ENCODE measurements at places on chromosomes 12 and 14. TPM values are rescaled to one million over a fixed set of nuclear protein-coding genes. Genes with fewer than 3 reads are reported as not detected.

The TMEM121 gene
- total RNA-seq: 4.2 TPM

The STAT2 gene
- 239 TPM for total RNA-seq

The DTX1 gene
- total RNA-seq: 0.66 TPM

The C12orf57 gene
- 126 TPM for total RNA-seq

The KRT5 gene
- not detected for total RNA-seq

The RILPL2 gene
- total RNA-seq: 7.6 TPM

The HELB gene
- total RNA-seq: 58.0 TPM

The SLC5A8 gene
- not detected for total RNA-seq

The KRT2 gene
- total RNA-seq: 0.20 TPM

The E2F7 gene
- total RNA-seq: 16.1 TPM

The NOVA1 gene
- total RNA-seq: 0.39 TPM

The CIROP gene
- not detected for total RNA-seq

The PAH gene
- total RNA-seq: not detected

The EPYC gene
- not detected for total RNA-seq

The TAS2R50 gene
- total RNA-seq: 1.8 TPM

The SMCO2 gene
- total RNA-seq: 1.4 TPM

The TAS2R8 gene
- not detected for total RNA-seq

The MARCHF9 gene
- 24.8 TPM for total RNA-seq

The PIP4K2C gene
- total RNA-seq: 26.3 TPM

The LHX5 gene
- total RNA-seq: not detected

The CCND2 gene
- total RNA-seq: 821 TPM

The GDF3 gene
- not detected for total RNA-seq

The SIX1 gene
- 1.2 TPM for total RNA-seq

The HVCN1 gene
- 10.6 TPM for total RNA-seq

The GPRC5D gene
- total RNA-seq: not detected

The KCNC2 gene
- not detected for total RNA-seq

The ACACB gene
- 7.5 TPM for total RNA-seq

The ITGA7 gene
- total RNA-seq: 1.3 TPM

The DNAJC22 gene
- not detected for total RNA-seq

The GUCY2C gene
- not detected for total RNA-seq

The GLI1 gene
- 0.51 TPM for total RNA-seq

The COCH gene
- 0.51 TPM for total RNA-seq

The EIF5 gene
- 208 TPM for total RNA-seq

The BHLHE41 gene
- total RNA-seq: not detected

The CLEC4C gene
- not detected for total RNA-seq

The TEX52 gene
- total RNA-seq: not detected

The C12orf42 gene
- 0.98 TPM for total RNA-seq

The CCDC88C gene
- total RNA-seq: 189 TPM

The KSR2 gene
- 0.15 TPM for total RNA-seq

The CARMIL3 gene
- 3.2 TPM for total RNA-seq

The TAS2R43 gene
- total RNA-seq: 1.2 TPM

The VEZT gene
- total RNA-seq: 46.8 TPM

The BDKRB2 gene
- not detected for total RNA-seq

Measured in T-helper 1 cell treated with Interleukin-12 subunit alpha and Interleukin-12 subunit beta and Interleukin-4 antibody, amounts not matched to agents 30 ng/mL and 1 ng/mL, for 36 hours (primary cell).